ENCODE measurements at places on chromosomes 11 and 22. TPM values are rescaled to one million over a fixed set of nuclear protein-coding genes. Genes with fewer than 3 reads are reported as not detected.

NLRP14 gene
- total RNA-seq = 0.49 TPM

CD151 gene
- 28.5 TPM for total RNA-seq

GRIK4 gene
- total RNA-seq = 4.4 TPM

MYOD1 gene
- total RNA-seq = not detected

PRR5L gene
- total RNA-seq = 6.6 TPM

CD3E gene
- not detected for total RNA-seq

SNX32 gene
- total RNA-seq = 10.8 TPM

MMP13 gene
- 0.25 TPM for total RNA-seq

POTEH gene
- total RNA-seq = not detected

ELMOD1 gene
- 119 TPM for total RNA-seq

MYO18B gene
- under 0.01 TPM for total RNA-seq

FKBP2 gene
- total RNA-seq = 16.2 TPM

CDKN1C gene
- total RNA-seq = 25.8 TPM

SLC22A9 gene
- total RNA-seq = under 0.01 TPM

LMNTD2 gene
- under 0.01 TPM for total RNA-seq

PANX2 gene
- total RNA-seq = 3.2 TPM

MOB2 gene
- total RNA-seq = 12.8 TPM

OR4D5 gene
- not detected for total RNA-seq

SBF2 gene
- 99.8 TPM for total RNA-seq

Measured in temporal lobe (tissue), 4 donors.